ENCODE measurements at places on chromosomes 3 and 15. TPM values are rescaled to one million over a fixed set of nuclear protein-coding genes. Genes with fewer than 3 reads are reported as not detected.

GRCh38 chr3:108130701-108131474 lies 40.1 kb upstream of the CD47 start:
- DNase-seq = no peak

DNA sequence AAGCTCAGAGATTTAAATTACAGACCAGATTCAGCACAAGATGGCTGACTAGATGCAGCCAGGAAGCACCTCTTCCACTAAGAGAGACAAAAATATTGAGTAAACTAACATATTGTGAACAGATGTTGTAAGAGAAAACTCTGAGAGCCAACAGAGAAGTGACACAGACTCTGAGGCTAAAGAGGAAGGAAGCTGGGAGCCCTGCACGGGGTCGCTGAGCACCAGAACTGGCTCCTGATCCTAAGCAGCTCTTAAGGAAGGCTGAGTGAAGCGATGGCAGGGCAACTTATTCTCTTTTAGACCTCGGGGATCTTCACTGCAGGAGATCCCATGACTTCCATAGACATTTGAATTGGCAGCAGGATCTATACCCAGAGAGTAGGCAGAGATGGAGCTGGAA lies 578.0 kb upstream of the GRM7 start:
- no peak for DNase-seq

- no peak for DNase-seq
Observed at GRCh38 chr15:101090428-101090790, 161.4 kb downstream of the CHSY1 start.

COLQ gene
- total RNA-seq = 1.9 TPM

ALPK3 gene
- total RNA-seq = 19.2 TPM

DNA sequence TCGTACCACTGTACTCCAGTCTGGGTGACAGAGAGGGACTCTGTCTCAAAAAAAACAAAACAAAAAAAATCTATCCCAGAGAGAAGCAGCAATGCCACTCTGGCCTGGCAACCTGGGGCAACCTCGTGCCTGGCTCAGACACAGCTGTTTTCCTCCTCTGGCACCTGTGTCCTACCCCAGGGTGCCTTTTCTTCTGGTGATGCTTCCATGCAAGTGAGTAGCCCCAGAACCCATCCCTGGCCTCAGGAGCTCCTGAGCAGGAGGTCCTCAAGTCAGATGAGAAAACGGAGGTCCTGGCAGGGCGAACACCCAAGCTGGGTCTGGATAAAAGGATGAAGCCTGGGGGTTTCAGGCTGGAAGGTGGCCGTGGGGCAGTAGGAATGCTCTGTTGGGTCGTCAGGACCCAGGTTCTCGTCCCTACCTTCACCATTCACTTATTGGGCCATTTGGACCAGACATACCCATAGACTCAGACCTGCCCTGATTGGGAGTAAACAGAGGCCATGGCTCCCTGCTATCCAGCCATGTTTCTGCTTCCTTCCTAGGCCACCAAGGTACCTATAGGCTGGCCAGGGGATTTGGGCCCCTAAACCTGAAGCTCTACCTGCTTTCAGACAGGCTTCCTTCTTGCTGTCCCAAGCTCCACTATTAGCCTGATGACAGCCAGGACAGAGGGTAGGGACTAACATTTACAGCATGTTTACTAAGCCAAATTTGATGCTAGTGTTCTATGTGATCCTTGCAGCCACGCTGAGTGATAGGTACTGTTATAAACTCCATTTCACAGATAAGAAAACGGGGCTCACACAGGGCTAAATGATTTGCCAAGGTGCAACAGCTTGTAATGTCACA lies 102.2 kb downstream of the DAPK2 start:
- peak; percentile 28 for DNase-seq

FBXO40 gene
- 0.06 TPM for total RNA-seq

SECISBP2L gene
- 25.7 TPM for total RNA-seq

DNA sequence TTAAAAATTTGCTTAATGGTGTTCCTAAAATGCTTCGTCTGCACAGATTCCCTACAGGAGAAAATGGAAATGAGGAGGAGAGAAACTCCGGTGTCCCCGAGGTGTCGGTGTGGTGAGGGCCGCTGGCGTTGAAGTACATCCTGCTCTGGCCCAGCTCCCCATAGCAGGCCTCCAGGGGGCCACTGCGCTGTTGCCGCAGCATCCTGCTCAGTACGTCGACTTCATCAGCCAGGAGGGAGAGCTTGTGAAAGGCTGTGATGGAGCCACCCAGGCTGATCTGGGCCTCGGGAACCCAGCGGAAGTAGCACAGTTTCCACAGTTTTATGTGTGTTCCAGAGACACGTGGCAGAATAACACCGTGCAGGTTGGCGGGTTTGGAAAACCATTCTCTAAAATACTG lies 37.8 kb downstream of the FAN1 start:
- DNase-seq = no peak

- no peak for DNase-seq
Observed at GRCh38 chr3:142852009-142852408, 36.9 kb downstream of the PCOLCE2 start.

- DNase-seq = no peak
Observed at GRCh38 chr3:161171113-161171512, 50.0 kb upstream of the NMD3 start.

GRCh38 chr15:28981351-28981720 lies 95.6 kb downstream of the APBA2 start:
- DNase-seq = no peak

GRCh38 chr15:66673410-66674322 lies 28.4 kb upstream of the SMAD6 start:
- peak; percentile 43 for DNase-seq

DNA sequence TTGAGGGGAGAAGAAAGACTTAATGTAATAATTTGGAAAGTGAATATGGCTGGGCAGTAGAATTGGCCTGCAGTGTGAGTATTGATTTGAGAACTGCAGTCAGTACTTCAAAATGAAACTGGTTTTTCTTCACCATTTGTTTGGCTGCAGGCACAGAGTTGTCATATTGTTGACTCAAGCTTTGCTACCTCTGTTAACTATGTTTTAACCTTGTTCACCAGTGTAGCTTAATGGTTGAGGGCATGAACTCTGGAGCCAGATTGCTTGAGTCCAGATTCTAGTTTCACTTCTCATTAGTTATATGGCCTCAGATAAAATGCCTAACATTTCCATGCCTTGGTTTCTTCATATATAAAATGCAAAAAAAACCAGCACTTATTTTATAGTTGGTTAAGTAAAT lies 64.1 kb downstream of the CFAP44 start:
- DNase-seq = no peak

- DNase-seq = no peak
Observed at GRCh38 chr3:132549890-132550578, 47.0 kb upstream of the ACKR4 start.

DNA sequence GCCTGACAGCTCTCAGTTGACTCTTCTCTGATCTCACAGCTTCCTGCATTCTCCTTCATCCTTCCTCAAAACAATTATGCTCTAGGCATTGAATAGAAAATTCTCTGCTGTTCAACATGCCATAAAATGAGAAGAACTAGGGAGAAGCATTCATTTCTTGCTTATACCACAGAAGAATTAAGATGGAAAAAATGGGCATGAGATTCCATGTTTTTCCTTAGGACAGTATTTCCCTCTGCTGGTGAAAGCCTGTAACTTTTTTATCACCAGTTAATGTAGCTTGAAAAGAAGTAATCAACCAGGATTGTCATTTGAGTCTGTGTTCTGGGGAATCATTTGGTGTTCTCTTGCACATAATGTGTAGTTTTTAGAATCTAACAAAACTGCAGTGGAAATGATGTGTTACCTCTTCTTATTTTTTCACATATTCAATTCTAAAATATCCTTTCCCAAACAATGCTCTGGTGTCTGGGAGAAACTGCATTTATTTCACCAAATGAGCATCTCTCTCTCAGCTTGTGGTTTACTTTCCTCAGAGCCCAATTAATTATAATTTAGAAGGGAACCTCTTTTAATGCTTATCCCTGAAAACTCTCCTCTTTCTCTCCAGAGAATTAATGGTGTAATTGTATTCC lies 92.8 kb upstream of the DCBLD2 start:
- DNase-seq = no peak

- no peak for DNase-seq
Observed at GRCh38 chr3:1216856-1217255, 124.0 kb downstream of the CNTN6 start.

DNA sequence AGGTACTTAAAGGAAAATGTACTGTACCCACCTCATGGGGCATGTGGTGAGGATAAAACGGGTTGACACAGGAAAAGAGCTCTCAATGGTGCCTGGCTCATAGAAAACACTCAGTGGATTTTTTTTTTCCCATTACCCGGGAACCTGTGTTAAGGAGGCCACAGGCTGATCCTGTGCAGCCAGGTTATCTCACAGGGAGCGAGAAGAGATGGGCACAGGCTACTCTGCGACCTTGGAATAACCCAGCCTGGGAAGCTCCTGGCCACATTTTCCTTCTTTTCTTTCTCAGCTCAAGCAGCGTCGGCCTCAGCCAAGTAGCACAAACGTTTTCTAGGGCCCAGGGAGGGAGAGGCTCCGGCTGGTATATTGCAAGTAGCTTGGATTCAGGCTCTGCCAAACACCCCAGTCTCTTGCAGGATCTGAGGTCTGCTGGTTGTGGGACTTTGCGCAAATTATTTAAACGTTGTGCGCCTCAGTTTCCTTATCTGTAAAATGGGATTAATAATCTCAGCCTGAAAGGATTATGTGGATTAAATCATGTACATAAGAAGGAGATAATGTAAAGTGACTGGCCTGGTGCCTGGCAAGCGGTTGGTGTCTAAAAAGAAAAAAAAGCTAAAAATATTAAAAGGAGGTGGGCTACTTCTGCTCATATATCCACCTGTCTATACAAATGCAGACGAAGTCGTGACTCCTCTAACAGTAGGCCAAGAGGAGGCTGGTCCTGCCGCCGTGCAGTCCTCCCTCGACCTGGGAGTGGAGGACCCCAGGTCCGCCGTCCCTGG lies 2.2 kb downstream of the FURIN start:
- DNase-seq = no peak

GOLGA8H gene
- total RNA-seq = 0.71 TPM

DNA sequence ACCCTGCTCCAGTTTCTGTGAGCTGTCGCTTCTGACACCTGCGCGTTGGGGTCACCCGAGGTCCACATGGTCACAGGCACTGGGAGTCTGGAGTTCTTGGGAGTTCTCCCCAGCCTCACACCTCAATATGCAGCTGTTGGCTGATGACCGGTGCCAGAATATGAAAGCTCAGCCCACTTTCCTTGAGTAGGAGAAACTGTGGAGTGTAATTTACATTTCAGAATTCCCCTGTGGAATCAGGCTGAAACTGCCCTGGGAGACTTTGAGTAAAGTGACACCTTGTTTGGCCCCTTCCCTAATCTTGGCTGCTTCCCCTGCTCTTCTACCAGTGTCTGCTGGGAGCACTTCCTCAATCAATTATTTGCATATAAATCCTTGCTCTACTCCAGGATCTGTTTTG lies 255.9 kb downstream of the NFKBIZ start:
- DNase-seq = no peak

FOXL2 gene
- 2.2 TPM for total RNA-seq

GRCh38 chr3:58143417-58144055 lies 67.2 kb downstream of the DNASE1L3 start:
- no peak for DNase-seq

DNA sequence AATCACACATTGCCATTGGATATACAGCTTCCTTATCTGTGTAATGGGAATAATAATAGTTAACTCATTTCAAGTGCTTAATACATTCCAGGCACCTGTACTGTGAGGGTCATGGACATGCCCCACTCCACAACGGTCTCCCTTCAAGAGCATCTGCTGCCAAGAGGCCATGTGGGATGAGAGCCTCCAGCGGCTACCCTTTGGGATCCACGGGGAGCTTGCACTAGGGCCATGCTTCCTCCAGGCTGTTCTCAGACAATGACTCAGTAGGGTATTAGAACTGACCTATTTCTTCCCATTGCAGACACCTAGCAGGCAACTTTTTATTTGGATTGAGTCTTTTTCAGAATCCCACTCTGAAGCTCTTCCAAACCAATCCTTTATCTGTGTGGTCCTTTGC lies 1078.9 kb downstream of the TUSC7 start:
- DNase-seq = no peak

DNA sequence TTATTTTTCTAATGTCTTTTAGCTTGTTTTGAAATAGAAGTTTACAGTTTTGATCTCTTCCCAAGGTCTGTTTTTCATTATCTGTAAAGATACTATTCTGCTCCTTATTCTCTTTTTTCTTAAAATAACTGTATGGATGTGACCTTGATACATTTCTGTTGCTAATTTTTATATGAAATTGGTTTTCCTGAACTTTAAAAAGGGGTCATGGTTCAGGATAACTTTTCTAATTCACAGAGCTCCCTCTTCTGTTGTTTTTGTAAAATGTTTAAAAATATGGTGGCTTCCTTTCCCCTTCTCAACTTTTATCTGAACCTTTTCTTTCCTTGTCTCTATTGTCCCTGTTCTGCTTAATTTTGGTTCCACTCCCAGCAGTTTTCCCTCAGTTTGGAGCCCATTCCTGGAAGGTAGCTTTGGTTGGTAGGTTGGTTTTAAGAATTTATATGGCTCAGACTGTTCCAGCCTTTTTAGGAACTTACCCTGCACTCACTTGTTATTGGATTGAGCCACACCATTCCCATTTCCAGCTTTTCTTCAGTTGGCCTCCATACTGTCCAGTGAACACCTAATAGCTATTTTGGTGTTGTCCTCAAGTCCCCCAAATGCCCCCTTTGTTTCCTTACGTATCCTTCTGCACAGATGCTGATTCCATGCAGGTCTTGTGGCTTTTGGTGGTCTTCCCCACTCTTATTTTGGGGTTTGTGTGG lies 70.3 kb downstream of the SLMAP start:
- no peak for DNase-seq

ECE2 gene
- 0.86 TPM for total RNA-seq

GRCh38 chr15:76312540-76313174 lies 1.4 kb upstream of the ETFA start:
- DNase-seq = no peak

- no peak for DNase-seq
Observed at GRCh38 chr3:51514210-51514609, 14.4 kb upstream of the DCAF1 start.

TMEM207 gene
- total RNA-seq = not detected

DNA sequence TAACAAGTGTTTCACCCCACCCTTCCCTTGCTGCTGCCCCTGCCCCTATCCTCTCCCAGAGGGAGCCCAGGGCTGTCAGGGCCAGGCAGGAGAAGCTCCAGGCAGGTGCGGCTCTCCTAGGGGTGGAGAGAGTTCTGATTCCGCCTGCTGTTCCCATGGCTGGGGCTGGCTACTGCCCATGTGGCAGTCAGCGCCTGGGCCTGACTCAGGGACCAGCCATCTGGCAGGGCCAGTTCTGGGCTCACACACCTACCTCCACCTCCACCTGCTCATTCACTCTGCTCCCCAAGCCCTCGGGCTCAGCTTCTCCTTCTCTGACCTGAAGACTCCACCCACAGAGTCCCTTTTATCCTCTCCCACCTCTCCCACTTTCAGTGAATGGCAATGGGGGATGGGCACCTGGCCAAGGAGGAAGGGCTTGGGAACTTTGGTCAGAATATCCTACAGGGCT lies 23.4 kb downstream of the AMOTL2 start:
- DNase-seq = no peak

DNA sequence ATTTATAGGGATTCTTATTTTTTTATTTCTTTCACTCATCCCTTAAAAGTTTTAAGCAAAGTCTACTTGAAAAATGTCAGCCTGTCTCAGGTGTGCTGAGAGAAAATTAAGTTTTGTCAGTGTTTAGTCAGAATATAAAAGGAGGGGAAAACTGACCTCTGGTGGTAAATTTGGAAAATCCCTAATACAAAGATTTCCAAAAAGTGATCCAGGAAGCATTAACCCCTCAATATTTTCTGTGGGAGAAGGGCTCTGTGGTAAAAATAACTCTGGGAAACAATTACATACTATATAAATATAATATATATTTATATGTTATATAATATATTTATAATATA lies 41.0 kb upstream of the FRMD4B start:
- no peak for DNase-seq

GRCh38 chr15:42275780-42276391 lies 2.7 kb upstream of the TMEM87A start:
- DNase-seq = no peak

GASK1A gene
- total RNA-seq = 7.9 TPM

SAMMSON gene
- total RNA-seq = not detected
